G401 (cell line): ENCODE measurements at places on chromosomes 1 and 21.

GRCh38 chr21:45330075-45330781 is 42.5 kb upstream of the POFUT2 start:
- DNase-seq, result peak; percentile 36

DNA sequence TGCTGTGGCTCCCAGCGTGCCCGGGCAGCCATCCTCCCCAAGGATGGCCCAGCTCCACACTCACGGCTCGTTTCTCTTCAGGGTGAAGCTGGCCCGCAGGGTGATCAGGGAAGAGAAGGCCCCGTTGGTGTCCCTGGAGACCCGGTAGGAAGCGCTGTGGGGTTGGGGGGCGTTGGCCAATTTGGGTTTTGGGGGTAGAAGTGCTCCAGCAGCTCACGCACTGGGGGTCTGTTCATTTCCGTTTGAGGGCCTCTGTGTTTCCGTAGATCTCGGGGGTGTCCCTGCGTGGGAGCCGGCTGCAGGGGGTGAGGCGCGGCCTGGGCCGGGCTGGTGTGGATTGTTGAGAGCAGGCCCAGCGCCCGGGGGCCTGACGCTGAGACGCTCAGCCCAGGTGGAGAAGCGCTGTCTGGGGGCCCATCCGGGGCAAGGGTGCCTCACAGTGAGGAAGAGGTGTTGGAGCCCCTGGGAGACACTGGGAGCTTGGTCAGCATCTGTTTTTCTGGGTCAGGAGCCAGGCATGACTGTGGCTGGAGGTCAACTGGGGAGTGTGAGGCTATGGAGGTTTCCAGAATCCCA is 12.6 kb downstream of the COL6A1 start:
- DNase-seq, result no peak

DNA sequence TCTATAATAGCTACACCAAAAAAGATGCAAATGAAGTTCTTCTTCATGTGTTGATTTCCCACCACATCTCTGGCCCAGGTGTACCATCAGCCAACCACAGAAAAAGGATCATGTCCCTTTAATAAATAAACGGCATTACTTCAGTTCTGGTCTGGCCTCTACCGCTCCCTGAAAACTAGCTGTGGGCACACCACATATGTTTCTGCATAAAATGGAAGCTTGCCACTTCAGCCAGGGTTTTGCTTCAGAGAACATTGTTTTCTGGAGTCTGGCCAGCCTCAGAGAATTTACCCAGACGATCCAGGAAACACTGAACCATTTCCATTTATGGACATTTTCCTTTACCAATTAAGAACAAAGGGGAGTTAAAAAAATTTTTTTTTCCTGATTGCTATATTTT is 5.8 kb upstream of the LAMC2 start:
- DNase-seq, result peak; percentile 96

DNA sequence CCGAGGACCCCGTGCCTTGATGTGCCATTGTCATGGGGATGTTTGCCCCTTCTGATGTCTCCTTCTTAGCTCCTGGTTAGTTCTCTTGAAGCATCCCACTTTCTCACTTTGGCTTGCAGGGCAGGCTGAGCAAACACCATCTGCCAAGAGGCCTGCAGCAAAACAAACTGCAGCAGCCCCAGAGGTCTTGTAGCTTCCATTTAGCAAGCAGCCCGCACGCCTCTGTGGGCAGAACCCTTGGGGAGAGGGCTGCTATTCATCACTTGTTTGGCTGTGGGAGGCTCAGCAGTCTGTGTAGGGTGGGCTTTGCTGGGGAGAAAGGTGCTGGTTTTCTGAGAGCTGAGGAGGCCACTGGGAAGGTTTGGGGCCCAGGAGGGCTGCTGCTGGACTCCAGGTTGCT is 56.7 kb downstream of the KCNC4 start:
- DNase-seq, result no peak

- no peak for DNase-seq
Observed at GRCh38 chr21:39326607-39327307, 13.3 kb upstream of the BRWD1 start.

DNA sequence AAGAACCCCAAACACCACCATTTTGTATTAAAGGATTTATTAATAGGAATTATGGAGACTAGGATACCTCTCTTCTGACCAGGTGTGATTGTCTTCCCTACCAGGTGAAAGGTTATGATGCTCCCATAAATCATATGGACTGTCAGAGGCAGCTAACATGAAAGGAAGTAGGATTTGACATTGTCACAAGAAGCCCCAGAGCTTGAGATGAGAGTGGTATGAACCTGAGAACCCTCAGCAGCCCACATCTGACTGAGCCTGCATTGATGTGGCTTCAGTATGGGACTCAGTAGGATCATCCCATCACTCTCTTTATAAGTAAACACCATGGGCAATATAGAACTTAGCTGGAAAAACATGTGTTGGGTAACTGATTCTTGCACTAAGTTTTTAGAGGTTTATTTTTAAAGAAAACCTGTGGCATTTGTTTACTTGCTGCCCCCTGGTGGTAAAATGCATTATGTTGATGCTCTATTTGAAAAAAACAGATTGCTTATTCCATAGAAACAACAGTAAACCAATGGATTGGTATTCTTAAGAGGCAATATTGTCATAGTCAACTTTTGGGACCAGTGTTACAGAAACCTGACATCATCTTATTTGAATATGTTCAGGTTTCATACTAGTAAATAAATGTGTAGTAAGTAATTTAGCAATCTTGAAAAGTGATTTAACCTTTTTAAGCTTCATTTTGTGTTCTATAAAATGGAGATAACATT is 16.6 kb upstream of the CACYBP start:
- peak; percentile 72 for DNase-seq

DNA sequence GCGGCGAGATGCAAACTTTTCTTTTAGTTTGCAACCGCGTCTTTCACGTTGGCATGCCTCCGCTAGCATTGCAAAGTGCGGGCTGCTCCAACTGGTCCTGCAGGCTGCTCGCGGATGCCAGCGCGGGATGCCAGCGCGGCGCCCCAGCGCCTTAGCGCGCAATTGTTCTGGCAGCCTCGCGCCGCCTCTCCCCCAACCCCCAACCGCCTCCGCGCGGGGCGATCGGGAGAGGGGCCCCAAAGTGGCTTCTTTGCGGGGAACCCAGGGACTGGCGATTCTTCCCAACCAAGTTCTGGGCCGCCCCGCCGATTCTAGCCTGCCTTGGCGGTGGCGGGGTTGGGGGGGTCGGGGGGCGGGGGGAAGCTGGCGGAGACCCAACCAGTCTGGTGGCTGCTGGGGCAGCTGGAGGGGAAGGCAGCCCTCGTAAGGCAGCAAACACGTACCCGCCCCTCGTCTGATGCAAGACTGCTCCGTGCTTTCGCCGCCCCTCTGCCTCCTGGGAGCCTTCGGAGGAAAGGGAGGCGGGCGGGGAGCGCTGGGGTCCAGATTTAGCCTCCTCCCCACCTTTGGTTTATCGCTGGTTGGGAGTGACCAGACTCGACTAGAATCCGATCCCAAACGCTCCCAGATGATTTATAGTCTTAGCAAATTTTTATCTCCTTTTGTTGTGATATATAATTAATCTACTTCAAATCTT is 756 bp downstream of the PHGDH start:
- peak; percentile 29 for DNase-seq

GRCh38 chr1:2288311-2288710 is 60.2 kb downstream of the SKI start:
- DNase-seq, result no peak

GRCh38 chr1:185077374-185077773 is 32.0 kb downstream of the RNF2 start:
- no peak for DNase-seq

GRCh38 chr1:170967042-170967910 is 31.9 kb downstream of the MROH9 start:
- peak; percentile 38 for DNase-seq

GRCh38 chr1:206037581-206037980 is 13.9 kb upstream of the CTSE start:
- DNase-seq, result no peak

GRCh38 chr1:25472471-25472870 is 41.8 kb downstream of the MACO1 start:
- DNase-seq, result peak; percentile 82

GRCh38 chr1:241186716-241187115 is 170.3 kb downstream of the RGS7 start:
- no peak for DNase-seq

DNA sequence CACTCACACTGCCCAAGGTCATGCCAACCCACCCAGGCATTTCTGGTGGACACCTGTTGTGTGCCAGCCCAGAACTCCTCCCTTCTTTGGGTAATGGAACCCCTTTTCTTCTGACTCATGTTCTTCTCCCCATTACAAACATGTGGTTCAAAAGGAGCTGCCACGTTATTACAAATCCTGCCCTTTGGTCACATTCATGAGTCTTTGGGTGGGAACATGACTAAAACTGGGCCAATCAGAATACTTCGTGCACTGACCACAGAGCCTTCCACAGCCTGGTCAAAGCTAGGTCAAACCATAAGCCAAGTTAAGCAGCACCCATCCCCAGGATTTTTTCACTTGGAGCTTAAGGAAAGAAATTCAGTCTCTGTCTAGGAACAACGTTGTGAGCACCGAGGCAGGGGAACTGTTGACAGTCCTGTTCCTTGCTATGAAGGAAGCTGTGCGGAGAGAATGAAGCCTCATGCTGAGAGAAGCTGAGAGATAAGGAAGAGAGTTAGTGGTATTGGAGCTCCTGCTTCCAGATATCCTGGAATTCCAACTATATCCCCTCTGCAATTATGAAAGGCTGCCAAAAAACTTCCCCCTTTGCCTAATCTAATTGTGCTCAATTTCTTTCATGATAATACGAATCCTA is 46.8 kb upstream of the DIPK1A start:
- no peak for DNase-seq

DNA sequence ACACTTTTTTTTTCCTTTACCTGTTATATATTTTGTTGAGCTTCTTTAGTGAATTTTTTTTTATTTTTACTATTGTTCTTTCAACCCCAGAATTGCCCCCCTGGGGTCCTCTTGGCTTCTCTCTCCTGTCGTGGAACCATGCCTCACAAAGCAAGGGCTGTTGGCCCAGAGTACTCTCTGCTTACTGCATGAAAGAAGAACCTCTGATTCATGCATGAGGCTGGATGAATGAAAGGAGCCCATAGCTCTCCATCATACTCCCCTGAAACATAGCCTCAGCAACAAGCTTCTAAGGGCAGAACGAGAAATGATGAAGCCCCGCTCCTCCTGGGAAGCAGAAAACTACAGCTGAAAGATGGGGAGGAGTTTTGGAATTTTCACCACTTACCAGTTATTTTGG is 1441.0 kb downstream of the BRINP3 start:
- DNase-seq, result no peak

DNA sequence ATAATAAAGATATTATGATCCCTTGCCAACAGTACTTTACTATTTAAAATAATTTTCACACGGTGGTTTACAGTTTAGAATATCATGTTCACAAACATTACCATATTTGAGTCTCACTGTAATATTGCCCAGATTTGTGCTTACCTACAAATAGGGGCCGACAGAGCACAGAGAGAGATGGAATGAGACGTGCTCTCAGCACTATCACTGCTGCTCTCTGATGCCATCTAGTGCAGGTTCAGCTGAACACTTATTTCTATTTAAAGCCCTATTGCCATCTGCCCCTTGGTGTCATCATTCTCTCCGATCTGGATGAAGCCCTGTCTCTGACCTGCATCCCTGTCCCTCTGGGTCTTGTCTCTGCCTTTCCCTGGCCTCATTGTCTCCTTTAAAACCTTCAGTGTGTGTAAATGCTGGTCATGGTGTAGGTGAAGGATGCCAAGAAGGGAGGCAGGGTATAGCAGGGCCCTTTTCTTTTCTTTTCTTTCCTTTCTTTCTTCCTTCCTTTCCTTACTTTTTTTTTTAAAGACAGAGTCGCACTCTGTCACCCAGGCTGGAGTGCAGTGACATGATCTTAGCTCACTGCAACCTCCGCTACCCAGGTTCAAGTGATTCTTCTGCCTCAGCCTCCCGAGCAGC is 6.9 kb upstream of the GPATCH4 start:
- DNase-seq, result peak; percentile 97

- no peak for DNase-seq
Observed at GRCh38 chr21:26814386-26814785, 30.8 kb downstream of the ADAMTS1 start.

GRCh38 chr1:219563568-219563967 is 49.3 kb downstream of the ZC3H11B start:
- DNase-seq, result no peak

GRCh38 chr1:190942475-190942874 is 464.8 kb upstream of the BRINP3 start:
- DNase-seq, result no peak

DNA sequence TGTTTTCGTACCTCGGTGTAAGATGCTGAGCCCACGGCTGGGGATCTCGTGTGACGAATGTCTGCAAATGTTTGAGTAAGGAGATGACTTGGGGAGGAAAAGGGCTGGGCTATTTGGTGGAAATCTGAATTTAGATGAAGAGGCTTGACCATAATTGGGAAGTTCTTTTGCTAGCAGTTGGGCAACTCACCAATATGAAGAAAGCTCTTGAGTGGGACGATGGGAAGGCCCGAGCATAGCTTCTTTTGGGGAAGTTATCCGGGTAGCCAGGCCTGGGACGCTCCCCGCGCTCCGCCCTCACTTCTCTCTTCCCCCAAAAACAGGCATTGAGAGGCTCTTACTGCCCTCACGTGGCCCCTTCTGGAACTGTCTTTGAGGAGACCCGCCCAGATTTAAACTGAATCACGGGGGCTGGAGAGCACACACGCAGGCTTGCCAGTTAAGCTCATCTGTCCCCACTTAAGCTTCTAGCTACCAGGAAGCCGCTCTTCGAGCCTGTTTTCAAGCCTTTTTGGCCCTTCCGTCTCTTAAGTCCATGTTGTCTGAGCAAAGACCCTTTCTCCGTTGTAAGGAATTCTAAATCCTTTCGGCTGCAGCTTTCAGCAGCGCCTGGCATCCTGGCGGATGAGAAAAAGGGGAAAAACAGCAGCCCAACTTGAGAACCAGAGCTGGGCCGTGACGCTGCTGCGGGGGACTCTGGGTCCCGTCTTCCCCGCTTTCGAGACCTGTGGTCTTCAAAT is 93.1 kb downstream of the NID1 start:
- peak; percentile 92 for DNase-seq

GRCh38 chr21:29168891-29169315 is 38.5 kb downstream of the MAP3K7CL start:
- no peak for DNase-seq

GRCh38 chr21:26751305-26751704 is 93.9 kb downstream of the ADAMTS1 start:
- DNase-seq, result no peak

GRCh38 chr1:61301824-61302657 is 219.7 kb downstream of the NFIA start:
- no peak for DNase-seq

GRCh38 chr1:79380078-79380477 is 373.5 kb upstream of the ADGRL4 start:
- no peak for DNase-seq

DNA sequence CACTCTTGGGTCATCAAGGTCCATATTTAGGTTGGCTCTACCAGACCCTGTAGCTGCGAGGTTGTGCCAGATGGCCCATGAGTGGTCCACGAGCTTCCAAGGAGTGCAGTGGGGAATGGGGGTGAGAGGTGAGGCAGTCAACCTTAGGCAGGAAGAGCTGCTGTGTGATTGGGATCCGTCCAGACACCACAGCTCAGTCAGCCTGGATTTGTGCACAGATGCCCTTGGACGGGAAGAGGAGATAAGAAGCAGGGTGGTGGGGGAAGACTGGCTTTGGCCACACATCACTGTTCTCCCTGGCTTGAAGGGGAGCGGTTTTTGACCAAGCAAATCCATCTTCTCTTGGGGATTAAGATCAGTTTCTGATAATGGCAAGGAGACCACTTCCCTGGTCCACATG is 130.6 kb downstream of the IGSF21 start:
- DNase-seq, result no peak
